ENCODE measurements at places on chromosomes 4 and X. TPM values are rescaled to one million over a fixed set of nuclear protein-coding genes. Genes with fewer than 3 reads are reported as not detected.

Gene SHISA3
- under 0.01 TPM for total RNA-seq

Gene USP51
- total RNA-seq: 1.1 TPM

Gene F9
- total RNA-seq: not detected

Gene GAGE1
- not detected for total RNA-seq

DNA sequence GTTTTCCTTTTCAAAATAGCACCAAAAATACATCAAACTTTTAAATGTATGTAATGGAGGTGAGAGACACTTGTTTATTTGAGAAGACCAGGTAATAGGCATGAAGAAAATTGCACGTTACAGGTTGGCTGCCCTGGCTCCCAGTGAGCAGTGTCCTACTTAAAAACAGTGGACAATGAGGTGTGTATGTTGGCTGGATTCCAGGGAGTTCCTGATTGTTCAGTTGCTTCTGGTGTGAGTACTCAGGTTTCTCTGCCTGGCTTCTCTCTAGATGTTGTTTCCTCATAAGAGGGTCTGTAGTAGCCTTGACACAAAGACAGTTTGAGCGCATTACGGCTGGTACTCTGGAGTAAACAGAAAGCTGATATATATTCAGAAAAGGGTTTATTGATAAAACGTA, 29.4 kb downstream of the SNX25 start:
- peaks cover 8% of the 10 kb centered on the region for H3K4me1 ChIP-seq
- H3K4me3 ChIP-seq: no peak overlapping the region
- H3K27me3 ChIP-seq: no peaks in the 10 kb centered on the region
- no peak overlapping the region for H3K27ac ChIP-seq
- no peaks in the 10 kb centered on the region for H3K36me3 ChIP-seq

DNA sequence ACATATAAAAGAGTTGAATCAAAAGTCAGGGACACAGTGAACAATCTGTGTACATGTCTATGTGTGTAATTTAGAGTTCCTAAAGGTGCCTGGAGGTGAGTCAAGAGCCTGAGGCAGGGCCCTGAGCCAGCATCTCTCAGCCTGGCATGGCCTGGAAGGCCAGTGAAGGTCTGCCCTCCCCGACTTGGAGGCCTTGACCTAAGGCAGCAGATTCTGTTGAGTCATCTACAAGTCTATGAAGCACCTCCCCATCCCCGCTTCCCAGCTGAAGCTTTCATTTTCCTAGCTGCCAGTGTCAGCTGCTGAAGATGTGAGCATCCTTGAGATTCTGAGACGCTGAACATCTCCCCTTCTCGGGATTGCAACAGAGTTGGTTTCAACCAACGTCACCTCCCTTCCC, 583.9 kb downstream of the BCOR start:
- H3K27me3 ChIP-seq: peaks cover 21% of the 10 kb centered on the region
- H3K4me1 ChIP-seq: no peaks in the 10 kb centered on the region
- H3K36me3 ChIP-seq: no peaks in the 10 kb centered on the region

DNA sequence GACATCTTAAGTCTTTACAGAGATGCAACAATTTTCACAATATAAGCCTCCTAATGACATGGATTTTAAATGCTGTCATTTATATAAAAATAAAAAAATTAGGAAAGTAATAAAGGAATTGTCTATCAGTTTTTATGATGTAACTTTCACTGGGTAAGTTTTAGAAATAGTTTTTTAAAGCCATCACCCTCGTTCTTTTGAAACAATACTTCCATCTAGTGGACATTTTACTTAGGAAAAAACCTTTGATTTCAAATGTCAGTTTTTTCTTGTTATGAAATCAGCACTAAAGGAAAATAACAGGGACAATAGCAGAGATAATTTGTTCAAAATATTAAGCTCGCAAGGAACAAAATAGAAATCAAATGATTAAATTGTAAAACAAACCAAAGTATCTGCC, 24.3 kb upstream of the NDNF start:
- DNase-seq: peak; percentile 52
- H3K36me3 ChIP-seq: no peaks in the 10 kb centered on the region
- H3K4me3 ChIP-seq: no peak overlapping the region
- H3K27ac ChIP-seq: no peak overlapping the region

DNA sequence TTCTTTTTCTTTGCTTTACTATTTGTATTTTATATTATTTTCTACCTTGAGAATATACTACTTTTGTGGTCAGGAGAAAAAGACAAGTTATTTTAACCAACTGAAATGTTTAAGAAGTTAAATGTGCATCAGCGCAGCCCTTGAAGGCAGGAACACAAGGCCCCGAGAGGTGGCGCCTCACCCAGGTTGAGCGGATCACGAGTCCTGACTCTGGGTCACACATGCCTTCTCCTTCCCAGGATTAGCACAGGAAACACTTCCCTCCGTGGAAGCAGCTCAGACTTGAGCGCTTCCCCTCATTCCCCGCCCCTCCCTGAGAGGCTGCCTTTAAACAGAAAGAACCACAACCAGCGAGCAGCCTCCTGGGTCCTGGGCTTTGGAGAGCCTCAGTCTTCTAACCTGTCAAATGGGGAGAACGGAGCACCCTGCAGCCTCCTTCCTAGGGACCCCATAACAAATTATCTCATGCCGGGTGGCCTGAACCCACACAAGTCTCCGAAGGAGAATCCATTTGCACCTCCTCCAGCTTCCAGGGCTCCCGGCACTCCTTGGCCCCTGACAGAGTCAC, 217.6 kb downstream of the AFAP1 start:
- no peak overlapping the region for H3K4me3 ChIP-seq
- H3K4me1 ChIP-seq: no peaks in the 10 kb centered on the region
- peaks cover 19% of the 10 kb centered on the region for H3K27me3 ChIP-seq
- DNase-seq: no peak
- no peak overlapping the region for H3K27ac ChIP-seq

GRCh38 chr4:45172636-45173035, 446.3 kb upstream of the GNPDA2 start:
- no peak overlapping the region for H3K4me3 ChIP-seq
- no peak for DNase-seq
- no peaks in the 10 kb centered on the region for H3K27me3 ChIP-seq
- no peak overlapping the region for H3K27ac ChIP-seq
- H3K36me3 ChIP-seq: no peaks in the 10 kb centered on the region
- H3K4me1 ChIP-seq: no peaks in the 10 kb centered on the region

Gene ASMT
- total RNA-seq: not detected

DNA sequence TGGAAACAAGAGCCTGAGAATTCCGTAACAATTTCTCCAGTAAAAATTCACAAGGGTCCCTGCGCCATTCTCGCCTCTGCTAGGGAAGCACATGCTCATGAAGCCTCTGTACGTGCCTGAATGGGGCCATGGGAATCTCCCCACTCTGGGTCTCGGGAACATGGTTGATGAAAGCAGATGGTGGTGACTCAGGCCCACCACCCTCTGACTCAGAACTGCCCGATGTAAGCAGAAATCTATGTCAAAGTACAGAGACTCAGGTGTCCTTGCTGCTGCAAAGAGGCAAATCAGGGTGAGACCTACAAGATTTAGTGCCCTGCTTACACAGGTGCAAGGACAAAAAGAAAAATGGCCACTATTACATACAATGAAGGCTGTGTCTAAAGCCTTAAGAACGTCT, 65.0 kb downstream of the SCD5 start:
- H3K4me3 ChIP-seq: no peak overlapping the region
- H3K36me3 ChIP-seq: no peaks in the 10 kb centered on the region
- H3K27me3 ChIP-seq: no peaks in the 10 kb centered on the region

GRCh38 chr4:31104577-31104976, 384.4 kb downstream of the PCDH7 start:
- no peak overlapping the region for H3K4me3 ChIP-seq
- no peak overlapping the region for H3K27ac ChIP-seq
- no peaks in the 10 kb centered on the region for H3K27me3 ChIP-seq

GRCh38 chrX:2474280-2474962, 26.4 kb downstream of the DHRSX start:
- H3K27ac ChIP-seq: no peak overlapping the region
- peaks cover 2% of the 10 kb centered on the region for H3K36me3 ChIP-seq
- H3K4me3 ChIP-seq: no peak overlapping the region
- H3K4me1 ChIP-seq: no peaks in the 10 kb centered on the region
- DNase-seq: no peak
- no peaks in the 10 kb centered on the region for H3K27me3 ChIP-seq

- H3K4me3 ChIP-seq: no peak overlapping the region
- H3K27ac ChIP-seq: no peak overlapping the region
- H3K36me3 ChIP-seq: peaks cover 4% of the 10 kb centered on the region
- no peak for DNase-seq
- H3K27me3 ChIP-seq: no peaks in the 10 kb centered on the region
Measured at GRCh38 chr4:142314686-142315085, 531.4 kb downstream of the INPP4B start.

Gene PRDX4
- 194 TPM for total RNA-seq

GRCh38 chrX:141301017-141301416, 58.7 kb upstream of the SPANXC start:
- H3K27ac ChIP-seq: no peak overlapping the region
- H3K4me3 ChIP-seq: no peak overlapping the region

- H3K4me1 ChIP-seq: no peaks in the 10 kb centered on the region
- H3K4me3 ChIP-seq: no peak overlapping the region
- no peaks in the 10 kb centered on the region for H3K36me3 ChIP-seq
Measured at GRCh38 chrX:88605222-88605583, 141.8 kb upstream of the CPXCR1 start.

DNA sequence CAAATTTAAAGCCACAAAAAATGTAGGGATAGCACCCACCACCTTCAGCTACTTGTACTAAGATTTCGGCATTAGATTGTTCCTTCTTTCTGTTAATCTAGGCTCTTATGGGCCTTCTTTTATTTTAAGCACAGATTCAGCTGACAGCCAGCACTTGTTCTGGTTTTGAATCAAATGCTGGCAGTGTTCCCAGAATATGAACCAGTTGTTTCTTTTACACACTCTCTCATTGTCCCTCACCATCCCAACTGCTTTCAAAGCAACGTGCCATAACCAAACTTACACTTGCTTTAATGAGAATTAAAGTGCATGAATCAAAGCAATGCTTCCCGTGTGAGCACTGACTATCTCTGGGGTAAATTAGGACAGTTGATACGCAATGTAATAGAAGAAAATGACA, 744.5 kb upstream of the FAM241A start:
- H3K4me1 ChIP-seq: peaks cover 1% of the 10 kb centered on the region
- H3K27ac ChIP-seq: no peak overlapping the region
- H3K4me3 ChIP-seq: no peak overlapping the region
- H3K36me3 ChIP-seq: no peaks in the 10 kb centered on the region
- peak; percentile 81 for DNase-seq
- no peaks in the 10 kb centered on the region for H3K27me3 ChIP-seq

GRCh38 chrX:152932598-152933175, 34.8 kb downstream of the ZNF185 start:
- no peak overlapping the region for H3K4me3 ChIP-seq
- peaks cover 6% of the 10 kb centered on the region for H3K27me3 ChIP-seq
- no peaks in the 10 kb centered on the region for H3K36me3 ChIP-seq
- no peak overlapping the region for H3K27ac ChIP-seq
- DNase-seq: no peak
- H3K4me1 ChIP-seq: no peaks in the 10 kb centered on the region

Gene NPY2R
- not detected for total RNA-seq

GRCh38 chrX:20005883-20006282, 15.0 kb upstream of the BCLAF3 start:
- no peak overlapping the region for H3K4me3 ChIP-seq
- H3K27me3 ChIP-seq: peaks cover 8% of the 10 kb centered on the region
- H3K27ac ChIP-seq: no peak overlapping the region
- H3K36me3 ChIP-seq: no peaks in the 10 kb centered on the region
- no peaks in the 10 kb centered on the region for H3K4me1 ChIP-seq

DNA sequence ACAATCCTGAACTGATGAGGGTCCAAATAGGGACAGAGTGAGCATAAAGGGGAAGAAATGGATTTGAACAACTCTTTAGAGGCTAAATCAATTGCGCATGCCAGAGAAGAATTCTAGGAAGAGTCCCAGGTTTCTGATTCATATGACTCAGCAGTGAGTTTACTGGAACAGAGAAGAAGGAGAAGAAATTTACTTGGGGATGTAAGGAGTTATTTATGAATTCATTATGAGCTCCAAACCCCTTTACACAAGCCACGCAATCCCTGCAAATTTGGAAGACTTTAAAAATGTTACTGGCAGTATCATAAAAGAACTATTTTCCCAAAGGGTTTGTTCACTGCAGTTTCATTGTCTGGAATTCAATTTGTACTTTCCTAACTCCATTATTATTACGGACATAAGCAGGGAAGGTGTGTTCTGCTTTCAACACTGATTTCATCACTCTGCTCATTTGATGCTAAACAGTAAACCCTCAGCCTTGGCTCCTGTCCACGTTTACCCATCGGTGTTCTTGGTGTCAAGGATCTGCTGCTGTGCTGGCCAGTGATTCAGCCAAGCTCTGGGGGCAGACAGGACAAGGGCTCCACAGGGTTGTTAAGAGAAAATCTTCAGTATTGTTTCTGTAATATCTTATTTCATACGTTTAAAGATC, 273.7 kb downstream of the HNRNPD start:
- H3K4me3 ChIP-seq: no peak overlapping the region
- no peaks in the 10 kb centered on the region for H3K36me3 ChIP-seq
- no peak for DNase-seq
- no peaks in the 10 kb centered on the region for H3K27me3 ChIP-seq
- no peak overlapping the region for H3K27ac ChIP-seq

Gene SLC2A9
- total RNA-seq: 0.56 TPM

Gene CLCN5
- total RNA-seq: 5.9 TPM

DNA sequence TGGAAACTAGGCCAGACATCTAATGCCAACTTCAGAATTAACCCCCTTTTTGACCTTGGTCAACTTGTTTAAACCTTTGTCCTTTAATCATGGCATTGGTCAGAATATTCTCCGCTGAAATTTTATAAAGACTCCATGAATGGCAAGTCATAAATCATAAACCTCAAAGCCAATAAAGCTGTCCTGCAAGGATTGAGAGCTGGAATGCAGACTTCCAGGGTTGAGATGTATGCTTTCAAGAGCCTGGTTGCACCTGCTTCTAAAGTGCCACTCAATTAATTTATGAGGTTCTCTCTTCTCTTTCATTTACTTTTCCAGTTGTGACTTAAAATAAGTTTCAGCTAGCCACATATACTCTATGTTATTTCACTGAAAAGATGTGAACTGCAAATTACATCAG, 136.2 kb upstream of the HCCS start:
- peaks cover 2% of the 10 kb centered on the region for H3K4me1 ChIP-seq
- no peaks in the 10 kb centered on the region for H3K27me3 ChIP-seq
- no peak overlapping the region for H3K27ac ChIP-seq
- DNase-seq: no peak

- H3K36me3 ChIP-seq: no peaks in the 10 kb centered on the region
- H3K4me3 ChIP-seq: no peak overlapping the region
- peaks cover 2% of the 10 kb centered on the region for H3K4me1 ChIP-seq
Measured at GRCh38 chr4:98728433-98728832, 70.0 kb upstream of the TSPAN5 start.

Gene PACRGL
- 15.8 TPM for total RNA-seq

Gene RPS6KA6
- 6.8 TPM for total RNA-seq

Gene MAGEA9B
- not detected for total RNA-seq

- H3K4me1 ChIP-seq: no peaks in the 10 kb centered on the region
- H3K27ac ChIP-seq: no peak overlapping the region
- H3K27me3 ChIP-seq: no peaks in the 10 kb centered on the region
Measured at GRCh38 chr4:165927366-165927765, 54.3 kb downstream of the TLL1 start.

- no peak overlapping the region for H3K4me3 ChIP-seq
- H3K36me3 ChIP-seq: no peaks in the 10 kb centered on the region
- H3K27ac ChIP-seq: no peak overlapping the region
- H3K27me3 ChIP-seq: no peaks in the 10 kb centered on the region
- H3K4me1 ChIP-seq: no peaks in the 10 kb centered on the region
Measured at GRCh38 chr4:109649872-109650271, 53.4 kb downstream of the CASP6 start.

GRCh38 chr4:41143311-41144039, 70.9 kb downstream of the APBB2 start:
- peak; percentile 92 for DNase-seq
- no peaks in the 10 kb centered on the region for H3K36me3 ChIP-seq
- peak overlapping the region; percentile 97 for H3K27ac ChIP-seq
- H3K4me3 ChIP-seq: no peak overlapping the region
- peaks cover 35% of the 10 kb centered on the region for H3K4me1 ChIP-seq

Gene TKTL1
- total RNA-seq: not detected
